Hematopoietic multipotent progenitor cell treated with erythropoietin and hydrocortisone succinate and interleukin-3 and kit ligand, for 8 days (in vitro differentiated cells): ENCODE measurements at places on chromosomes 4 and X.

GRCh38 chr4:41339812-41340809 lies 83.4 kb downstream of the UCHL1 start:
- DNase-seq, result no peak

DNA sequence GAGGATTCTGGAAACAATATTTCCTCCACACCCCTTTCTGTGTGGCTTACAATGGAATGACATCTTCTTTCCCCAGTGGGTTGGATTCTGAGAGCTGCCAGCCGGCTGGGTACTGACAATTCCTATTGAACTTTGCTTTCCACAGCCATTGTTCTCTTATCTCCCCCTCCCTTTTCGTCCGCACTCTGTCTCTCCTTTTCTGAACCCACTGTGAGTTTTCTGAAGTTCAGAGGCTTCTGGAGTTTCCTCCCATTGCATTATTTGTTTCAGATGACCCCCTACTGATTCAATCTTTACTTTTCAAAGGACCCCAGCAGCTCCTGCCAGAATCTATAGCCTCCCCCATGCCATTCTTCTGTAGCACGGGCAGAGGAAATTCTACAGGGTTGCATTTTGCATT lies 10.4 kb downstream of the SMPX start:
- no peak for DNase-seq

DNA sequence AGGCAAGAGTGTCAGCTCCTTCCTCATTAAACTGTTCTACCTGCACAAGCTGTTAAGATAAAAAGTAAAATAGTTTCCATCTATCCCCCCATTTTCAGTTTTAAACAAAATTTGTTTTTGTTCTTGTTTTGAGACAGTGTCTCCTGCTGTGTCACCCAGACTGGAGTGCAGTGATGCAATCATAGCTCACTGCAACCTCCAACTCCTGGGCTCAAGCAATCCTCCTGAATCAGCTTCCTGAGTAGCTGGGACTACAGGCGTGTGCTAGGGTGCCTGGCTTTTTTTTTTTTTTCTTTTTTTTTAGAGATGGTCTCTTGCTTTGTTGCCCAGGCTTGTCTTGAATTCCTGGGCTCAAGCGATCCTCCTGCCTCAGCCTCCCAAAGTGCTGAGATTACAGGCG lies 105.4 kb downstream of the HS6ST2 start:
- no peak for DNase-seq

DNA sequence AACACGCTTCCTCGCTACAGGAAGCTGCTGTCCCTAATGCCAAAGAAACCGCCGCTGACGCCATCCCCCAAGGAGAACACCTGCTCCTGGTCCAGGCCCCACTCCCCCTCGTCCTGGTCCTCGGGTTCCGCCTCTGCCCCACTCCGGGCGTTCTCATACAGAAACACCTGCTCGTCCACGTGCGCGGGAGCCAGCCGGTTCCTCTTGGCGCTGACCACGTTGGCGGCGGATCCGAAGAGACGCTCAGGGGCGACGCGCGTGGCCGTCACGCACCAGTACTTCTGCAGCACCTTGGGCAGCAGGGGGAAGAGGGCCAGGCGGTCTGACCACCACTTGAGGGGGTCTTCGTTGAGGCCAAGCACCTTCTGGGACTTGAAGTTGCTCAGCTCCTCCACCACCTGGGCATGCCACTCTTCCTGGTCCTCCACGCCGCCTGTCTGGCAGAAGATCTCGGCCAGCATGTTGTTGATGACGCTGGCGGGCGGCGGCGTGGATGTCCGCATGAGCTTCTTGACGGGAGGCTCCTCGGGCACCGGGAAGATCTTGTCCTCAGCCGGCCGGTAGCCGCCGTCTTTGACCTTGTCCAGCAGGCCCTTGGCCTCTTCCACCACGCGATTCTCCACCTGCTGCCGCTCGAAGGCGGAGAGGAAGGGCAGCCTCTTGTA lies 12.0 kb downstream of the DHRSX start:
- no peak for DNase-seq

DNA sequence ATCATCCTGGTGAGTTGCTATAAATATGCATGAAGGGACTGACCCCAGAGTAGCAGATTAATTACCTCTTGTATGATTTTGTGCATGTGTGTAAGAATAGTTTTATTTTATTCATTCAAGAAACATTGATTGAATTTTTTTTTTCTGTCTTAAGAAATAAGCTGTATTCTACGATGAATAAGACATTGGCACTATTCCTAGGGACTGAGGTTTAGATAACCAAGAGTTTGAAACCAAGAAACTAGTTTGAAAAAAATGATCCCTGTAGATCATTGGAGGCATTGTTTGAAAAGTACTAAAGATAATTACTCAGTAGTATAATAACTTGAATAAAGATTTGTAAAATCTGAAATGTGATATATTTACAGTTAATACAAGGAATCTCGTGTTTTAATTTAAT lies 1086.9 kb downstream of the PCDH7 start:
- no peak for DNase-seq

DNA sequence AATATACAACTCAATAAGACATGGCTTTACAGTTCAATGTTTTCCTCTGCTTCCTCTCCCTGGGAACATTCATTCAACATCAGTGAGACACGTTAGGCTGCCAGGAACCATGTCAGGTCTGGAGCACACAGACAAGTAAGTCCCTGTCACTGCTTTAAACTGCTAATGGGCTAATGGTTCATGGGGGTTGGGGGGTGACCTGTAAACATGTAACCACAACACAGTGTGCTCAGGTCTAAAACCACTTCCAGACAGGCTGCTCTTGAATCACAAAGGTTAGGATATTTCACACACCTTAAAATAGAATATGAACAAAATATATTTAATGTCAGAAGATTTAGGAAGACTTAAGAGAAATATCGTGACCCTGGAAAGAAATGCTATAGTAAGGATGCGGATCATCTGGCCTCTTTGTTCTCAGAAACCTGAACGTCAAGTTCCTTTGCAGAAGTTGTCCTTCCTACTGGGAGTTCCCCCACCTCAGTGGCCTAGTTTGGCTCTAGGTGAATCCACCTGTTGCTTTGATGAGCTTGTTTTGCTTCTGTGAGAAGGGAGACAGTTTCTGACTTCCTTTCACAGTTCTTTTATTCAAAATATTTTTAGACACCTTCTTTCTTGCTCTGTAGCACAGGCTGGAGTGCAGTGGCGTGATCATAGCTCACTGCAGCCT lies 359.9 kb downstream of the UNC5C start:
- no peak for DNase-seq

GRCh38 chr4:135731682-135732081 lies 1530.1 kb upstream of the PABPC4L start:
- DNase-seq, result no peak

GRCh38 chrX:39843318-39843717 lies 254.4 kb downstream of the BCOR start:
- no peak for DNase-seq

DNA sequence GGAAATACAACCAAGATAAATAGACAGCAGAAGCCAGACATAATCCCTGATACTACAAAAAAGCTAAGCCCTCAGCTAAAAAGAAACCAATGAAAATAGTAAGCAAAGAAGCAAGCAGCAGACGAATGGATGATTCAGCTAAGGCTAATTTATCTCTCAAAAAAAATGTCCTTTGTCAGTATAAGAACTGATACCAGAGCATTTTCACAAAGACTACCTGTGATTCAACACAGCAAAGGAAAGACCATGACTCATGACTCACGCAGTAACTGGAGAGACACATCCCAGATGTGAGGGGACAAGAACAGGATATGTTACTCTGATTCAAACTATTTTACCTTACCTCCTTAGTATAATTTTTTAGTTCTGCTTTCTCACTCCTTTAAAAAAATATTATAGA lies 22.7 kb upstream of the TMPRSS11F start:
- no peak for DNase-seq

DNA sequence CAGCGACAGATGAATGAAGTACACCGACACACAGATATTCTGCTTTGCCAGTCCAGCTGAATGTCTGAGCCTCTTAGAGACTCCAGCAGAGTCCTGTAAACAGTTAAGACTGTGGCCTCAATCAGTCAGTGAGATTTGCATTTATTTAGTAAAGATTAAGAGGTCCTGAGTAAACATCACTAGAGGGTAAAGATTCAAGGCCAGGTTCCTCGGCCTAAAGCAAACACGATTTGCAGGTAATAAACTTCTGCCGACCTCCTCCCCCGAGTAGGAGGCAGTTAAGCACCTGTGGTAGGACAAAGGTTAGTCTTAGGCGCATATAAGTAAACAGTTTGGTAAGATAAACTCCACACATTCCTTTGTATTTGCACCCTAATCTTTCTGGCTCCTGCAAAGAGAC lies 99.6 kb downstream of the CFAP47 start:
- no peak for DNase-seq

DNA sequence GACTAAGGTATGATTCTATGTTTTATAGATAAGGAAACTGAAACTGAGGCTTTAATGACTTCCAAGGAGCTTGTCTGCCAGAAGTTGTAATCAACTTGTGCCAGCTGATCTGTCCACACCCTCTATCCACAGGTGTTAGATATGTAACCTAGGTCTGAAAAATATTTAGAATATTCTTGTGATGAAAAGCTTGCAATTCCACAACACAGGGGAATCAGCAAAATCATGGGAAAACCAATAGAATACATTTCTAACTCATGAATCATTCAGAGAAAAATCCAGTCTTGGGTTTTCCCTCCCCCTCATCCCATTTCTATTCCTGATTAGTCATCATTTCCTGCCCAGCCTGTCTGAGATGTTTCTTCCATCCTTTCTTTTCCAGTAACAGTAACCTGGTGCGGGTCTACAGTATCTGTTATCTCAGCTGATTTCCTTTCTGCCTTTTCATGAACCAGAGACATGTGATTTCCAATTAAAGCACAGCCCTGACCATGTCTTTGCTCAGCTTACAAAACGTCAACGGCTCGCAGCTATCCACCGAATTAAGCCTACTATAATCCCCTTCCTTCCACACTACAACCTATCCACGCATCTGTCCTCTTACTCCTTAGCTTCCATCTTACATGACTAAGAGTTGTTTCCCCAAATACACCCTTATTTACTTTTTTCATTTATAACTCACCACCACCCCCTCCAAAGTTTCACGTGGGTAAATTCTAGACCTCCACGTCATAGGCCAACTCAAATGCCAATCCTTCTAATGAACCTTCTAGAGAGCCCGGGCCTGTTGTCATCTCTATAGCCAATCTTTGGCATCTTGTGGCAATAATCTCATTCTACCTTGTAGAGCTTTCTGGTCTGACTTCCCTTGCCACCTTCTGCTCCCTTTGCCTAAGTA lies 961 bp upstream of the NOCT start:
- peak; percentile 76 for DNase-seq

DNA sequence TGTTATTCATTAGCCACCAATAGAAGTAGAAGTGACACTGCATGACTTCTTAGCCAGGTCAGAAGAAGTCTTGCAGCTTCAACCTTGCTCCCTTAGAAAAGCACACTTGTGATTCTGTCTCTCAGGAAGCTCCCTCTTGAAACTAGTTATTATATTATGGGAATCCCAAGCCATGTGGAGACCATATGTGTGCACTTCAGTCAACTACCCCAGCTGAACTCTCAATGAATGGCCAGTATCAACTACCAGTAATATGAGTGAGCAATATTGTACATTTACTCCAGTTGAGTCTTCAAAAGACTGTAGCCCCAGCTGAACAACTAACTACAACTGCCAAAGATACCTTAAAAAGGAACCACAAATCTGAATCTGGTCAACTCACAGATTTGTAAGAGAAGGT lies 77.1 kb upstream of the GABRA3 start:
- no peak for DNase-seq

DNA sequence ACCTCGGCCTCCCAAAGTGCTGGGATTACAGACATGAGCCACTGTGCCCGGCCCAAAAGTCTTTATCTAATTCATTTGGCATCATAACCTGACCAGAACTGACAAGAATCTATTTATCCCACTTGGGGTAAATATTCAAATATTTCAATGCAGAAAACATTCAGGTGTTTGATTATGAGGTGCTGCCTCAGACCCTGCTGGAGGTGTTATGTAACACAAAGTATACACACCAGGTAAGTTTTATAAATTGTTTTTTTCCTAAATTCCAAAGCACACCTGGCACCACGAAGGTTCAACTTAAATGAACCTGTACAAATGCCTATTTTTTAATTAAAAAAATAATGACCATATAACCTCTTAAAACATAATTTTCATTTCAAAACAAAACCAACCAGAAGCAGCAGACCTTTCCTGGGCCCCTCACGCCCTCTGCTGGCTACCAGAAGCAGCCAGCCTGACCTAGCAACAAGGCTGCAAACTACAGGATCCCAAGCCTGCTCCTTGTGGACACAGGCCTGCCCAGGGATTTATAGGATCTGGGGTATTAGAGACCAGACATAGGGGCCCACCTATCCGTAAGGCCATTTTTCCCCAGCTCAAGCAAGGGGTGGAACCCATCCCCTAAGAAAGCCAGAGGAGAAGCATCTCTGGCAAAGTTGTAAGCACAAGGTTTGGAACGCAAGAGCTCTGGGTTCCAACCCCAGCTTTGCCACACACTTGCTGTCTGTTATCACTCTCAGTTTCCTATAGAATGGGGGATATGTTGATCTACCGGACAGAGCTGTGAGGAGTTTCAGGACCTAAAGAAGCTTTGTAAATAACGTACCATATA lies 11.7 kb downstream of the OTUD5 start:
- DNase-seq, result peak; percentile 59

DNA sequence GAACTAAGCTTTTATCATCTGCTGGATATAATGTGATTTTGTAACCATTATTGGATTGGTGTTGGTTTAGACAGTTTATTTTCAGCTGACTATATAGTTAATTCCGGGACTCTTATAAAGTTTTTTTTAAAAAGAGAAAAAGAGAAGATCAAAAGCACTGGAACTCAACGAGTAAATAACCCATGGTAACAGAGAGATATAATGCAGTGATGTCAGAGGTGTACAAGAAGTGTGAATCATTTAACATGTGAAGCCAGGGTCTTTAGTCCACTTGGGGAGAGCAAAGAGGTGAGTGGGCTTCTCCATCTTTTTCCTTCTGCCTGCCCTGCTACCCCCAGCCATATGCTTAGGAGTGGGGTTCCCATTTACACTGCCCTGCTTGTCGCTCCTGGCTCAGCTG lies 3.2 kb downstream of the TMEM165 start:
- no peak for DNase-seq

- no peak for DNase-seq
Measured at GRCh38 chrX:2504706-2505332, 4.0 kb upstream of the DHRSX start.

- DNase-seq, result no peak
Measured at GRCh38 chr4:15240764-15241163, 187.1 kb upstream of the C1QTNF7 start.

- DNase-seq, result no peak
Measured at GRCh38 chr4:6095023-6095752, 77.0 kb upstream of the C4orf50 start.

GRCh38 chr4:70734168-70734954 lies 12.6 kb downstream of the RUFY3 start:
- DNase-seq, result peak; percentile 55

DNA sequence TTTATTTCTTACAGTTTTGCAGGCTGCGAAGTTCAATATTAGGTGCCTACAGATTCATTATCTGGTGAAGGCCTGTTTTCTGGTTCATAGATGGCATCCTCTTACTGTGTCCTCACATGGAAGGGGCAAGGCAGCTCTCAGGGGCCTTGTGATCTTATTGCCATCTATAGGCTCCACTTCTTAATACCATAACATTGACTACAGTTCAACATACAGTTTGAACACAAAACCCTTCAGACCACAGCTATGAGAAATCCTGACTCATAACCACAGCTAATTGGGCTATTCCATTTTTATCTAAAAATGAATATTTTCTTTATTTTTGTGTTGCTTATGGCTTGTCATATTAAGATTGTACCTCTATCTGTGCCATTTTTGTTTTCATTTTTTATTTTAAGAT lies 72.3 kb downstream of the STAG2 start:
- no peak for DNase-seq
